ENCODE measurements at places on chromosomes 6 and 20. TPM values are rescaled to one million over a fixed set of nuclear protein-coding genes. Genes with fewer than 3 reads are reported as not detected.

PKIG gene
- 95.0 TPM for total RNA-seq

SCRT2 gene
- not detected for total RNA-seq

MEI4 gene
- total RNA-seq, result 0.47 TPM

MEP1A gene
- total RNA-seq, result not detected

CARMIL1 gene
- 28.4 TPM for total RNA-seq

C20orf202 gene
- 1.2 TPM for total RNA-seq

LRRN4 gene
- total RNA-seq, result not detected

VSX1 gene
- not detected for total RNA-seq

ZNF322 gene
- 27.7 TPM for total RNA-seq

GRCh38 chr6:5150551-5151075 is 65.5 kb downstream of the PPP1R3G start:
- no peak for DNase-seq

DNA sequence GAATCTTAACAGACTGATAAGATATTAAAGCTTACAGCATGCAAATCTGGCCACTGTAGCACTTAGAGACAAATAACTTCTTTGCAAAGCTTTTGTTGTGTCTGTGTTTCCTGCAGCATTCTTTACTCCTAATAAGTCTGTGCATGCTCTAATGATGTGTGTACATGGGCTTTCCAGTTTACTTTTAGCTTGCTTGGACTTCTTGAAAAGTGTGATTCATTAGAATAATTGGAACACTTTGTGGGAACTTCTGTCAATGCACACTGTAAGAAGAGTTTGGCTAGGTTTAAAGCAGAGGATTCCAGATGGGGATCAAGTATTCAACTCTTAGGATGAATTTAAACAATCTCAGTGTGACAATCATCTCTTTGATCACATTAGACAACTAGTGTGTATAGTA is 22.1 kb upstream of the TINAG start:
- no peak for DNase-seq

DNA sequence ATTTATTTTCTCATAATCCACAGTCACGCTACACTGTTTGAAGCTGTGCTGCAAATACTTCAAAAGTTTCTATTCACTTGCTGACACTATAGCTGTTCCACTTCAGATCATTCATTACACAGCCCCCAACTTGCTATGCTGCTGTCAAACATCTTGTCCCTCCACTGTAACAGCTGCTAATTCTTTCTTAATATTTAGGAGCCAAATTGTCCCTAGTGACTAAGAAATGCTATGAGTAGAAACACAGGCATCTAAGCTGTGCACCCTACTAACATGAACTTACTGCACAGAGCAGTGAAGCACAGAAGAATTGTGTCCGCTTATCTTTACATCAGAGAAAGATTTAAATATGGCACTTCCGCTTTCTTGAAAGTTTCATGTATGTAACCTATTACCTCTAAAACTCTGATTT is 91.3 kb downstream of the PDE10A start:
- no peak for DNase-seq

- DNase-seq, result no peak
Observed at GRCh38 chr20:3461911-3462677, 8.7 kb upstream of the ATRN start.

- peak; percentile 58 for DNase-seq
Observed at GRCh38 chr6:109978174-109979032, at the start of gene GPR6. Gene GPR6 (plus strand): TSS chr6:109978311. CDS start chr6:109979113, 802 bp downstream.

- DNase-seq, result no peak
Observed at GRCh38 chr6:85917522-85917921, 274.8 kb upstream of the SYNCRIP start.

GRCh38 chr6:122202576-122203137 is 196.8 kb upstream of the HSF2 start:
- DNase-seq, result no peak

DNA sequence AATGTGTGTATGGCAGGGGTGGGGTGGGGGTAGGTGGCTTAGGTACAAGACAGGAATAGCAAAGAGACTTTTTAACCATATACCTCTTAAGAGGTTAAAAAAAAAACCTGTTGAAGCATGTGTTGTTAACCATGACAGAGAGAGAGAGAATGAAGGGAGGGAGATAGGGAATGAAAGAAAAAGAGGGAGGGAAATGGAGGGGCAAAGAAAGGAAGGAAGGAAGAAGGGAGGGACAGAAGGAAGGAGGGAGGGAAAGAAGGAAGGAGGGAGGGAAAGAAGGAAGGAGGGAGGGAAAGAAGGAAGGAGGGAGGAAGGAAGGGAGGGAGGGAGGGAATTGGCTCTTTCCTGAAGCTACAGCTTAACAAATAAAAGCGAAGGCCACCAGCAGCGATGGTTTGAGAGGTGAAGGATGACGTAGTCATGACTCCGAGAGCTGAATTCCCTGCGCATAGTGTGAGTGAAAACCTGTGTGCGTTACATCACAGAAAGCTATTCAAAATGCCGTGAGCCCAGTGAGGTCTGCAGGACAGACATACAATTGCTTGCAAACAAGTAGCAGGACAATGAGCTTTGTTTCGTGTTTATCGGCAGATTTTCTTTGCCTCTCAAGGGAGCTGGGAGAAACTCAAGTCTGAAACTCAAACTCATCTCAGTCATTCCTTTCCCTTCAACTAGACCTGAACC is 88.6 kb upstream of the NEDD9 start:
- no peak for DNase-seq

- DNase-seq, result peak; percentile 67
Observed at GRCh38 chr6:31776989-31777666, at the start of gene VWA7. Gene VWA7 (minus strand): TSS chr6:31777328. CDS start chr6:31776779, 549 bp downstream.

Measured in ureter (tissue), 1 donor.